GM23338 (cell line): ENCODE measurements at places on chromosomes 1 and 21. TPM values are rescaled to one million over a fixed set of nuclear protein-coding genes. Genes with fewer than 3 reads are reported as not detected.

DNA sequence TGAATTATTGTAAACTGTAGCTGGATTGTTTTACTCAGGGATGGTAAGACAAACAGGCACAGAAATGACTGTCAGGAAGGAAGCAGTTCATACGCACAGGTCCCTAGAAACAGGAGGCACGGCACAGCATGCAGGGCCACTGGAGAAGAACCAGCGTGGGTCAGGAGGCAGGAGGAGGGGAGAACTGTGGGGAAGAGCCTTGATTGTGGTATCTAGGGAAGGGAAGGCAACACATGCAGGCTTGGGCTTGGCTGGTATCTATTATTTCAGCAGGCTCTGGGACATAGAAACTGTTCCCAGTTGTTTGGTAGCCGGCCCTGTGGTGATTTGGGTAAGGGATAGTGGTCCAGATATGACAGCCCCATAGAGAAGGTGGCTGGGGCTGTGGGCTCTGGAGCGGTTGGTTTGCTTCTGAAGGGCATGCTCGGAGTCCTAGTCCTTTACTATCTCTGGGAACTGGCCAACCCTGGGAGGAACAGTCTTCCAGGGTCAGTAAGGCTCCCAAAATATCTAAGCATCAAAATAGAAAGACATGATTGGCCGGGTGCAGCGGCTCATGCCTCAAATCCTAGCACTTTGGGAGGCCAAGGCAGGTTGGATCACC lies 43.1 kb upstream of the CCSAP start:
- DNase-seq: no peak

GRCh38 chr1:195663549-195664280 lies 944.5 kb downstream of the KCNT2 start:
- DNase-seq: no peak

GRIK1 gene
- total RNA-seq: 0.23 and 0.42 TPM in 2 replicates

SLC30A10 gene
- total RNA-seq: 0.47 and 1.1 TPM in 2 replicates

ZBTB40 gene
- total RNA-seq: 22.1 and 22.7 TPM in 2 replicates
